ENCODE measurements at places on chromosomes 4 and X. TPM values are rescaled to one million over a fixed set of nuclear protein-coding genes. Genes with fewer than 3 reads are reported as not detected.

DNA sequence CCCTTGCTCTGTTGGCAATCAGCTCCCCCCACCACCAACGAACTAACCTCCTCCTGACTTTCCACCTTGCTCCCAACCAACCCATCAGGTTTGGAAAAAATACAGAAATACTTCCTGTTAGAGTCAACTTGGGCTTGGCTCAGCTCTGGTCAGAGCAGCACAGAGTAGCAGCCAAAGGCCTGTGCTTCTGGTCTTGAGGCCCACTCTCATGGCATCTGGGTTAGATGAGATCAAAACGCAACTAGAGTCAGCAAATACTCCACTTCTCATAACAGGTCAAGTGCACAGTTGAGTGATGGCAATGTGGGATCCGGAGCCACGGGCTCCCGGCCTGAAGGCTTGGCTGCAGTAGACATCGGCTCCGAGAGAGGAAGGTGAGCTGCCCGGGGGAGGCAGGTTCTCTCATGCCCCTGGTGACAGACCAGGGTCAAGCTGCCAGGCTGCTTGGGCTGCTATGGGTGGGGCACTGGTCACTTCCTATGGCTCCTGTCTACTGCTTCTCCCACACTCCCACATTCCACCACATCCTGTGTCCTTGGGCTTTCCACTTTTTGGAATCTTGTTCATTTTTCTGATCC is 34.8 kb downstream of the ZNF185 start:
- DNase-seq, result no peak

DNA sequence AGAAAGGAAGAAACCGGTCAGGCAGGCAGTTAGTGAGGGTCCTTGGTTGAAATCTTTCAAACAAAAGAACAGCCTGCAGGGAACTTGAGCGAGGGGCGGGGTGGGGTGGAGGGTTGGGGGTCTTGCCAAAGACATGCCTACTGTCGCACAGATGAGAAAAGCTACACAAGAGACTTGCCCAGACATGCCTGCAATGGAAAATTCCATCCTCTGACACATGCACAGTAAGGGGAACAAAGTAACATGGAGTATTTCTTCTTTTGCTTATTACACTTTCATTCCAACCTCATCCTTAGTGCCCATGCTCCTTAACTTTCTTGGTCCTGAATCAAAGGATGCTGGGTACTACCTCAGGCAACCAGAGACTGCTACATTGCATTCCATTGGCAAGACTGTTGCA is 1491.2 kb downstream of the STIM2 start:
- DNase-seq, result no peak

The MAGEC3 gene
- not detected for total RNA-seq

DNA sequence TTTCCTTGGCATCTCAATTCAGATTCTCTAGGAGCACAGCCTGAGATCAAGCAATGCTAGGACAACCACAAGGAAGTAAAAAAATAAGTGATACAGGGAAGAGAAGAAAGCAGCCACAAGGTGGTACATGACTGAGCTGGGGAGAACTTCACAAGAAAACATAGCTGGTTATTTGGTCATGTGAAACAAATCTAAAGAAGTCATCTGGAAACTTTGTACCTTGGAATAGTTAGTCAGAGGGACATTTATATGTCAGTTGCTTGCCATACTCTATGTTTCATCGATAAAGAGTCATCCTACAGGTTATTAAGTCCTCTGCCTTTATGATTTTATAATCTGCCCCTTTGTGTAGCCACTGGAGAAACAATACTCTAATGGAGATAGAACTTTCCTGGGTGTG is 575.1 kb downstream of the IL15 start:
- no peak for DNase-seq

- no peak for DNase-seq
These were observed 7.3 kb downstream of the TREX2 start for GRCh38 chrX:153438532-153438931.

GRCh38 chr4:156475322-156475721 is 496.3 kb downstream of the PDGFC start:
- DNase-seq, result no peak

DNA sequence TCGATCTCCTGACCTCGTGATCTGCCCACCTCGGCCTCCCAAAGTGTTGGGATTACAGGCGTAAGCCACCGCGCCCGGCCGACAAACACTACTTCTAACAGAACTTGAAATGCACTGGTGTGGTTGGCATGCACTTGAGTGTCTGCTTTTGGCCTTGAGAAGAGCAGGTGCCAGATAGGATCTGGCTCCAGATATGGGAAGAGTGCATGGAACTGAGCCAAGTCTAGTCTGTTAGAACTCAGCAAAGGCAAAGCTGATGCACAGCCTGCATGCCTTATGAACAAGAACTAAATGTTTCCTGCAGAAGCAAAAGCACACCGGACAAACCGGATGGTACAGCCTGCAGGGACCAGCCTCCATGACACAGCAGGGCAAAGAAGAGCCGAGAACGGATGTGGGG is 35.1 kb upstream of the TBL1X start:
- DNase-seq, result no peak

- DNase-seq, result no peak
These were observed 11.0 kb upstream of the EIF4E start for GRCh38 chr4:98939892-98940298.

- DNase-seq, result no peak
These were observed 231.7 kb upstream of the GATB start for GRCh38 chr4:151992332-151993154.

DNA sequence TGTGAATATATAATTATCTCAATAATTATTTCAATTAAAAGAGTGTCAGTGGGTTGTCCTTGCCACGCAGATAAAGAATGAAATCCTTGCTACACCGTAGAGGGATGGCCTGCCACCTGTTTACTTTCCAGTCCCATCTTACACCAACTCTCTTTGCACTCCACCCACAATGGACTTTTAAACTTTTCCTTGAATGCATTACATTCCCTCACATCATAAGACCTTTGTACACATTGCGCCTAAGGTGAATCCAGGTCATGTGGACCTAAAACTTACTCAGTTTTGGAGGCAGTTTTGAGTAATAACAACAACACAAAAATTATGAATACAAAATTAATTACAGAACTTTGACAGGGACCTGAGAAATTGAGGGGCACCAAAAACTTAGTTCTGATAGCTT is 78.7 kb upstream of the PDE5A start:
- no peak for DNase-seq

The HCCS gene
- 26.9 TPM for total RNA-seq

DNA sequence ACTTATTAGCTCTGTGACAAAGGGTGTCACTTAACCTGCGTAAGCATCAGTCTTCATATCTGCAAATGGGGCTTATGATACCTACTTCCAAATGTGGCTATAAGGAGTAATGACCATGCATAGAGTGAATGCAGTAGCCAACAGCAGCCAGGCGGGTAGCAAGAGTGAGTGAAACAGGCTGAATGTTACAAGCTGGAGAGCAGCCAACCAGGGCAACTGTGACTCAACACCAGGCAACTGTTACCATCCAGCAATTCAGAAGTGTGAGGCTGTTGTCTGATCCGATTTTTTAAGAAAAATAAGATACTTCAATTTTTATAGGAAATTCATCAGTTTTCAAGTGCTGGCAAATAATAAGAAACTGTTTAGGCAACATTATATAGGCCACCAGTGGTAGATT is 270.2 kb upstream of the TAPT1 start:
- no peak for DNase-seq

DNA sequence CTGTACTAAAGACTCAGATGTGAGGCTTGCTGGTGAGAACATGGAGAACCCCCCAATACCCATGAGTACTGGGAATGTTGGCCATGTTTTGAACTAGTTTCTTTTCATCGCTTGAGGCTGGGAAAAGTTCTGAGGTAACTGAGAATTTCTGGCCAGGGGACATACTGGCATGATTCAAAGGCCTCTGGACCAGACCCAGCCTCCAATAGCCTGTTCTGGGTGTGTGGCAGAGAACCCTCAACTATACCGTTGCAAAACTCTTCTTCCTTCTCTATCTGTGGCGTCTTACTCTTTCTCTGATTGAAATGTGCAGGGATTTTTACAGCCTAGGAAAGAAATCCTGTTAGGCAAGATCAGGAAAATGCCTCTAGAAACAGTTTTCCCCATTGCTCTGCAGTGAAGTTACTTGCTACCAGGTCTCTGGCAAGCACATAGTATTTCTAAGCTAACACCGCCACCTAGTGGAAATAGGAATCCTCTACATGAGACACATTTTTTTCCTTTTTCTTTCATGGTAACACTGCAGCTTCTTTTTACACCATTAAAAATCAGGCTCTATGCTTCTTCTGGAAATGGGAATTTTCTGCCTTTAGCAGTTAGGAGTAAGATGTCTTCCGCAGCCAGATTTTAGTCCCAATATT is 170.7 kb upstream of the ZCCHC13 start:
- peak; percentile 64 for DNase-seq

- DNase-seq, result no peak
These were observed 89.1 kb downstream of the RAPGEF2 start for GRCh38 chr4:159191989-159192388.

DNA sequence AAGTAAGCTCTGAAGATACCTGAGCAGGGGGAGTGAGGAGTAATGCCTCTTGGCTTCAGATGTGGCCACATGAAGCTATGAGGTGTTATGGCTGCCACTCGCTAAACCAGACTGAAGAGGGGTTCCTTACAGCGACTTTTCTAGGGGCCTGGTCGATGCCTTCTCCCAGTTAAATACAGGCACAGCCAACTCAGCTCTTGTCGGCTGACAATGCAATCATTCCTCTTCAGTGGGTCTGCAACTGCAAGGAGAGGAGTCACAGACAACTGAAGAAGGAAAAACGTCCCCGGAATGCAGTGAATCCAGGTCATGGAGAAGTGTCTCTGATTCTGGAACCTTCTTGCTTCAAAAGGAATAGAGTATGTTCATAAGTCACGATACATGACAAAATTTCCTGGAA is 106.4 kb downstream of the RNF150 start:
- no peak for DNase-seq

The S100P gene
- 5.1 TPM for total RNA-seq

DNA sequence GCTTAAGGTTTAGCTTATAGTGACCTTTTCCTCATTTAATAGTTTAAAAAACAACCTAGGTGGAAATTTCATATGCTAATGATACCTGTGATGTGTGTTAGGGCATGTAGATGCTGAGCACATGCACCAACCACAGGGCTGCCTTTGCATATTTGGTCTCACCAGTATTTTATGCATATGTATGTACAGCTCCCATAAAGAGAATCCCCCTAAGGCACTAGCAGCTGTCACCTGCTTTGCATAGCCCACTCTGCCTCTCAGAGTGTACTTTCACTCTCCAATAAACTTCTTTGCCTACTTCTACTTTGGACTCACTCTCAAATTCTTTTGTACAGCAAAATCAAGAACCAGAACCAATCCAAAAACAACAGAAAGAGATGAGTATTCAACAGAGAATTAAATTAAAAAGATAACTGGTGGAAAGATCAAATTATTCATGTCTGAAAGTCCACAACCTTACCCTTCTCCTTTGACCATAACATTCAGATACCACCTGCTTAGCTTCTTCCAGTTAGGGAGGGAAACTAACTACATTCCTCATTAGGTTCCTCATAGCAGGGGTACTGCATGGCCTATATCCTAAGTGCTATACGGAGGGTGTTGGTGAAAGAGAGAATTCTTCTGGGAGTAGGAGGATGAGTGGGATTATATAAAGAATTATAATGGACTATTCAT is 250.5 kb downstream of the STPG2 start:
- DNase-seq, result no peak

The GCNA gene
- total RNA-seq, result 6.1 TPM

DNA sequence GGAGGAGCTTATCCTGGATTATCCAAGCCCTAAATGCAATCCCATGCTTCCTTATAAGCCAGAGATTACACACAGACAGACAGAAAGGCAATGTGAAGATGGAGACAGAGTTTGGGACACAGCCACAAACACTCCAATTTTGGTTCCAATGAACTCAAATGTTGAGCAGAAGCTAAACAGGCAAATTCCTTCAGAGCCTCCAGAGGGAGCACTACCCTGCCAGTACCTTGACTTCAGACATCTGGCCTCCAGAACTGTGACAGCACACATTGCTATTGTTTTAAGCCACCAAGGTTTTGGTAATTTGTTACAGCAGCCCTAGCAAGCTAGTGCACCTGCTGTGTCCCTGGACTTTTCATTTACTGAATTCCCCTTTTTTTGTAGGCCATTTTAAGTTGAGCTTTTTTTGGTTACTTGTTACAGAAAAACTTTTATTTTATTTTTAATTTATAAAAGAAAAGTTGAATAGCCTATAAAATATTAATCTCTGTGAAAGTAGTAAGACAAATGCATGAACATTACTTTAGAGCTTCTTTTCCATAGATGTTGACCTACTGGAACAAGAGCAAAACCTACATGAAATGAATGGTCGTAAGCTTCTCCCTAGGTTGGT is 33.4 kb upstream of the SRD5A3 start:
- no peak for DNase-seq

The CLDN34 gene
- total RNA-seq, result not detected

DNA sequence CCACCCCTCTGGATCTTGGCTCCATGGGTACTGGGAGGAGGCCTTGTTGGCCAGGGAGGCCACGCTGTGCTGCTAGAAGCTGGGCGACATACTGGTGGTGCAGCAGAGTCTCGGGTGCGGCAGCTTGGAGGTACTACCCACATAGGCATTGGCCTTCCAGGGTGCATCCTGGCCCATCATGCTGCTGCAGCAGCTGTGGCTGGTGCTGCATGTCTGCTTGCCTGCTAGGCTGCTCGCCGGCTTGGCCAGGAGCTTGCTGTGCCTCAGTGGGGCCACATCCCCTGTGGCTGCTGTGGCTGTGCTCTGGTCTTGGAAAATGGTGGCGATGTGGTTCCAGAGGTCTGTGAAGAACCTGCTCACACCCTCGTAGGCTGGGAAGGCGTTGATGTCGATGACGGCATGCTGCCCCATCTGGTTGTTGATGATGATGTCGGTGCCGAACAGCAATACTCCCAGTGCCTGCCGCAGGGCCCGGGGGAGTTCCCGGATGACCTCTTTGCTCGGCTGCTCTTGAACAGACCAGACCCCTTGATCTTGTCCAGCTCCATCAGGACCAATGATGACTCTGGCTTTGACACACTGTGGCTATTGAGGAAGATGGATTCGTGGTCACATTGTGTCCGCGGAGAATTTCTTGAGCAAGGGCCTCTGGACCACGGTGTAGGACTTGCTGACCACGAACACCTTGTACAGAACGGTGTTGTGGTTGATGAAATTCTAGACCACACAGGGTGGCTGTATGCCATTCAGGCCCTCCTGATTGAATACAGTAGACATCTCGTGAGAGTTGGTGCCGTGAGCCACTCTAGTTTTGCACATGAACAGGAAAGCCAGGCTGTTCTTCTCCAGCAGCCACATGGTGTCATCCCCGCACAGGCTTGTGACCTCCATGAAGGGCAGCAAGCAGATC is 11.8 kb downstream of the RBM10 start:
- DNase-seq, result no peak

The TASL gene
- total RNA-seq, result 3.6 TPM

DNA sequence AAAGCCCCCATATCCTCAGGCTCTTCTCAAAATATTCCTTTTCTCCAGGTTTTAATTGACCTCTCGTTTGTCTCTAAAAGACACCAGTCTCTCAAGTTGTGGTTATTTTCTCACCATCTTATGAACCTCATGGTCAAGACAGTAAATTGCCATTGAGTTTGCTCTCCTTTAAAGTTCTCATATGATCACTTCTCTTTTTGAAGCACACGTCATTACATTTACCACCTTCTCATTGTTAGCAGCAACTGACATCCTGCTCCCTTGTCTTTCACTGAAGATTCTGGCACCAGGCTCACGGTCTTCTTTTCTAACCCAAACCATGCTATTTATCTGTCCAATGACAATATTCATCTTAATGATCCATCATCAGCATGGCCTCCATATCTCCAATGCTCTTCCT is 324.2 kb downstream of the TMA16 start:
- DNase-seq, result no peak
